ENCODE measurements at places on chromosomes 2 and 18.

DNA sequence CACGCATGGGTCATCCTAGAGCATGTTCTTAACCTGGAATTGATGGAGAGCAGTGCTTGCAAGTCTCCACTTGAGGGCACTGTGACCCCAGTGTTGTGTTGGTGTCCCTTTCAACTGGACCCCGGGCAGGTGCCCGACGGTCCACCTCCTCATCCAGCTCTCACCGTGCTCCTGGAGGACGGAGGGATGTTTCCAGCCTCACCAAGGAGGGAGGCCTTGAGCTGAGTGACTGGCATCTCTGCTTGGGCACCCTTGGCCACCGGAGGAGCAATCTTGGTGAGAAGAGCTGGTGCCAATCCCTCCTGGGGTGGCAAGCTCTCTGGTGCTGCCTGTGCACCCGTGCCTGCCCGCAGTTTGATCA, 45.4 kb upstream of the ASB18 start:
- no peak for DNase-seq

GRCh38 chr2:87996570-87996969, 19.8 kb downstream of the RNU2-63P start:
- DNase-seq = no peak

- DNase-seq = no peak
Measured at GRCh38 chr2:188391354-188391753, 99.7 kb downstream of the GULP1 start.

GRCh38 chr2:222823183-222823930, 37.5 kb upstream of the ACSL3 start:
- no peak for DNase-seq

DNA sequence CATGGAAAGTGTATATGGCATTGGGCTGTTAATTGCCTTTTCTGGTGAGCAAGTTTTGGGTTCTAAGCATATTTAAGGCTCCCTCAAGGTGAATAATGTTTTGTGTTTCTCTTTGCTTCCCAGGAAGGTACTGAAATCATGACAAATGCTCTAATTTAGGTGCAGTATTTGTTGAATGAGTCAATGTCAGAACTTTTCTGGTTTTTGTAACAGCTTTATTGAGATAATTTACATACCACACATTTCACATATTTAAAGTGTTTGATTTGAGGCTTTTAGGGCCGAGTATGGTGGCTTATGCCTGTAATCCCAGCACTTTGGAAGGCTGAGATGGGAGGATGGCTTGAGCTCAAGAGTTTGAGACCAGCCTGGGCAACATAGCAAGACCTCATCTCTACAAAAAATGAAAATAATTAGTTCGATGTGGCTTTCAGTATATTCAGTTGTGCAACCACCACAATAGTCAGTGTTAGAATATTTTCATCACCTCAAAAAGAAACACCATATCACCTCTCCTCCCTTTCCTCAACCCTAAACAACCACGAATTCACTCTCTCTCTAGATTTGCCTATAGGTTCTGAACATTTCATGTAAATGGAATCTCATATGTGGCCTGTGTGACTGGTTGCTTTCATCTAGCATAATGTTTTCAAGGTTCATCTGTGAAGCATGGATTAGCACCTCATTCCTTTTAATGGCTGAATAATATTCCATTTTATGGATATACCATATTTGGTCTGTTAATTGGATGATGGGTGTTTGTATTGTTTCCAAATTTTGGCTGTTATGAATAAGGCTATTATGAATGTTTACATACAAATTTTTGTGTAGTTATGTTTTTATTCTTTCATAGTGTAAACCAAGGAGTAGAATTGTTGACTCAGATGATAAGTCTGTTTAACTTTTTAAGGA, 54.9 kb downstream of the MGAT5 start:
- no peak for DNase-seq

DNA sequence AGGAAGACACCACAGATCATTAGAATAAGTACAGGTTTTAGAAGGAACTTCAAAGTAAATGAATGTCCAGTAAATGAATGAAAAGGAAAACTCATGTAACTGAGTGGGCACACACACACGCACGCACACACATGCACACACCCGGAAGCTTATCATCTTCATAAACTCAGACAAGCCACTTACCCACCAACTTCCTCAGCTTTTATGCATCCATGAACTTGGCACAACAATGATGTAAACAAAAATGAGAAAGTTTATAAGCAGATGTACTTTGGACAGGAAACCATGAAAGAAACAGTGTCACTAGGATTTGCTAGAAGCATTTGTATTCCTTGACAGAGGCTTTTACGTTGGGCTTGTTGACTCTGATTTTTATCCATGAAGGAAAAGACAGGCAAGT, 23.2 kb downstream of the RNF152 start:
- DNase-seq = no peak

DNA sequence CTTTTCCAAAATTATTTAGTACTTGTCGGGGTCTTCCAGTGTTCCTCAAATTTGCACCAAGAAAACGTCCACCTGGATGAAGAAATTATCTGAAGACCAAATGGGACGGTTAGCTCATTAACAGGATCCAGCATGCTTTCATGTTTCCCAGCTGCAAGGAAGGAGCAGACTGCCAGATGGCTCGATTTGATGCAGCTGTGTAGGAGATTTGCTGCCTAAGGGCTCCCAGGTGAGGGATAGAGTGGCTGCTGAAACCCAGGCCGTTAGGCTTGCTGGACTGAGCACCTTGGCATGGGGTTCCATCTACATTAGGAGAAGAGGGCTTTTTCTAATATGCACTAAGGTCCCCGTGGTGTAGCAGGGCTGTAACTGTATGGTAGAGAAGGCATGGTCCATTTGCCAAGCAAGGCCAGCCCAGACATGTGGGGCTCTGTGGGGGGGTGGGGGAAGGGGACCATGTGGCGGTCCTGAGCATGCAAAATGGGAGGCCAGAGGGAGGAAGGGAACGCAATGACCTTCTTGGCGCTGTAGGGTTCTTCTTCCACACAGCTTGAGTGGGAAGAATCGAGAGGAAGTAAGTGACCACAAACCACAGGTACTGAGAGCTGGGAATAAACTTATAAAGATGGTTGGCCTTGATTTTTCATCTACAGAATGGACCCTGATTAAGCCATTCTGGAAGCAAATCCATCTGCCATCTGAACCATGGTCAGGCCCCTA, 144.0 kb downstream of the TMEM163 start:
- no peak for DNase-seq

DNA sequence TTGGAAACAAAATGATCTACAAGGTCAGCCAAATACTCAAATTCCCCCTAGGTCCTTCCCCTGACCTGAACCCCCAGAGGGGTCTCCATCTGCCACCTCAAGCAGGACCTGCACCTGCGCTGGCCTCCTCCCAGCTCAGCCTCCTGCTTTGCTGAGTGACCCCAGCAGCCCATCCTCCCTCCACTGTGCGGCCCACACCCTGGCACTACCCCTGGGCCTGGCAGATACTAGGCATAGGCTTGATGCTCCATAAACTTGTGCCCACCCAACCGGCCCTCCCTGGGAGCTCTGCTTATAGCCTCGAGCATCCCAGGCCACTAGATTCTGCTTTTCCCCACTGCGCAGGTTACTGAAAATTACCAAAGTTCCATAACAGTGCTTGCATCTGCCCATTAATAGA, 156.2 kb downstream of the HDAC4 start:
- no peak for DNase-seq

DNA sequence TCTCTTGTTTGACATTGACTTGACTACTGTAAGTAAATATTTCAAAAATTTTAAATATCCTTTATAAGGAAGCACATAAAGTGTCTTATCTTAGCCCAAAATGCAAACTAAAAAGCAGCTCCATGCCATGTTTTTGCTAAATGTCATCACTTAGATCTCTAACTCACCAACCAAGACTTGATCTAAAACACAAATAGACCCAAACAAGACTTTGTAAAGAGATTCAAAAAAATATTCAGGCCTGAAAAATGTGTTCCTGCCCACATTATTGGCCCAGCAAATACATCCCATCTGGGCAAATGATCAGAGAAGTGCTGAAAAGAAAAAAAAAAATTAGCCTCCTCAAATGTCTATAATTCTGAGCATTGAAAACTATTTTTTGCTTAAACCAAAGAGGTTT, 187.6 kb downstream of the MREG start:
- DNase-seq = no peak

DNA sequence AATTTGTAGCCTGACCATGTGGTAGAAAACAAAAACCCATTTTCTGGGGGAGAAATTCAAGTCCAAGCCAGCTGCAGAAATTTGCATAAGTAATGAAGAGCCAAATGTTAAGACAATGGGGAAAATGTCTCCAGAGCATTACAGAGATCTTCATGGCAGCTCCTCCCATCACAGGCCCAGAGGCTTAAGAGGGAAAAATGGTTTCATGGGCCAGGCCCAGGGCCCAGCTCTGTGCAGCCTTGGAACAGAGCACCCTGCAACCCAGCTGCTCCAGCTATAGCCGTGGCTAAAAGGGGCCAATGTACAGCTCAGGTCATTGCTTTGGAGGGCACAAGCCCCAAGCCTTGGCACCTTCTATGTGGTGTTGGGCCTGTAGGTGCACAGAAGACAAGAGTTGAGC, 69.1 kb upstream of the TSPYL6 start:
- DNase-seq = no peak

- no peak for DNase-seq
Measured at GRCh38 chr2:23478087-23478932, 93.3 kb downstream of the KLHL29 start.
